CD4-positive, CD25-positive, alpha-beta regulatory T cell (primary cell): ENCODE measurements at places on chromosomes 12 and 14.

GRCh38 chr12:25761356-25761755, 197.1 kb upstream of the RASSF8 start:
- DNase-seq, result no peak

DNA sequence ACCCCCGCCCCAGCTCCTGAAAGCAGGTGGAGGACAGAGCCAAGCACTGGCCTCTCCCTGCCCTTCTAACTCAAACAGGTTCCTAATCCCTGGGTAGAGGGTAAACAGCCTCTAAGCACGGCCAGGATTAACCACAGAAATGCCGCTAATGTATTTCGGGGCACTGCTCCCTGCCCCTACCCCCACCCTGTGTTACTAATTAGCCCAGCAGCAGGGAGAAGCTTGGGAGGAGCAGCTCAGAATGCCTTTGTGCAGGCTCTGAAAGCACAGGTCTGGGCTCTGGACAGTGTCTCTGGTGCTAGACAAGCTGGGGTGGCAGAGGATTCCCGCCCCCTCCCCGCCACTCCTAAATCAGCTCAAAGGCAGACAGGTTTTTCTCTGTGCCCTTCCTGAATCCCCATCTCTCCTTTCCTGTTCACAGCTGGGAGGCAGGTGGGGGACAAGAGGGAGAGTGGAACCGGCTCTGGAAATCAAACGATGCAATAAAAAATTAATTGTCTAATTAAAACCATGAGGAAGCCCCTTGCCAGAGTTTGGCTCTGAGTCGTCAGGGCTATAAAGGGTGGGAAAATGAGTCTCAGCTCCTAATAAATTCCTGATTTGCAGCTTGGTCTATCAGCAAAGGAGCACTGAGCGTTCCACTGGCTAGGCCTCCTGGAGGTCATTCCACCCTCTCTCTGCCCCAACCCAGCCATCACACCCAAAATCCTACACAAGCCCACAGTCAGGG, 53.0 kb downstream of the SMUG1 start:
- no peak for DNase-seq

GRCh38 chr14:72723858-72724530, 169.9 kb downstream of the DPF3 start:
- DNase-seq, result no peak

DNA sequence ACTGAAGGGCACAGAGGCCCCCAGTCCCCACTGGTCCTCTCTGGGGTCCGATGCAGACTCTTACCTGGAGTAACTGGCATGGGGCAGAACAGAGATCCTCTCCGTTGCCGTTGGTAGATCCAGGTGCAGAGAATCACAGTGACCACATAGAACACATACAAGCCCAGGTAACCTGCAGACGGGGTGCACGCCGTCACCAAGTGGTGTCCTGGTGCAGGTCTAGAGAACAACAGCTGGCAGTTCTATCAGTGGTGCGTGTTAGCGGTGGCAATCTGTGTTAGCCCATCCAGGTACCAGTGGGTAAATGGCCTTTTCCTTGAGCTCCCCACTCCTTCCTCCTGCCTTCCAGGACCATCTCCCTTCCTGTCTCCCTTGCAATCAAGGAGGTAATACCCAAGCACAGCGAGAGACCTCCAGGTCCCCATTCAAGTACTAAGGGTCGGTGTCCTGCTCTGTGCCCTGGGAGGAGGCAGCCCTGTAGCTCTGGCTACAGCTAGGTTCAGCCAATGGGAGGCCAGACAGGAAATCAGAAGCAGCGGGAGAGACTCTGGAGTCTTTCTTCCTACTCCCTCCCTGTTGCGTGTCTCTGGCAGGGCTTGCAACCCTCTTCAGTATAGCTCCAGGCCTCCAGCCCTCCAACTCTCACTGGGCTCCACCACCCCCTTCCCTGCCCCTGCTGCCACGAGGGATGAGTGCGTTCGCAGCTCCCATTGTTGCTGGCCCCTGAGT, 15.8 kb downstream of the SLC8B1 start:
- DNase-seq, result no peak

DNA sequence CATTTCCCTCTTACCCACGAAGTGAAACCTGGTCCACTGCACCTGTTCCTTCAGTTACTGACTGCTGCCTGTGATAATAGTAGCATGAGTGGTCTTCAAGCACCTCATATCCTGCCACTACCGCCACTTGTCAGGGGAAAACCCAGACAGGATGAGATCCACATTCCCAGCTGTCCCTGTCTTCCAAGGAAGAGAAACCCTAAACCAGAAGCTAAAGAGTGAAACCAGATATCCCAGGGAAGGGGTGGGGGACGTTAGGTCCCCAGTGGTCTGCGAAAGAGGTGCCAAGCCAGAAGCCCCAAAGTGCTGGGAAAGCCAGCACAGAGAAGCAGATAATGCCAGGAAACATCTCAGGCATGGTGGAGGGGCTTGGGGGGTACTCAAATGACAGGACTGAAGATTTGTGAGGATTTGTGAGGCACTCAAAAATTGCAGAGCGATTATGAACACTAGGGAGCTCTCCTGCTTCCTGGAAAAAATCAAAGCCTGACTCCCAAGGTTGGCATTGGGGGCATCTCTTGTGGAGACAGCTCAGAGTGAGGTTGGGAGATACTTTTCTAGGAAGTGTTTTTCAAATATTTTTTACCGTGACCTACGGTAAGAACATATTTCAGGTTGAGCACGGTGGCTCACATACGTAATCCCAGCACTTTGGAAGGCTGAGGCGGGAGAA, 77.9 kb downstream of the TMEM30B start:
- DNase-seq, result no peak

- no peak for DNase-seq
These were observed 4.7 kb upstream of the TC2N start for GRCh38 chr14:91872011-91872501.

DNA sequence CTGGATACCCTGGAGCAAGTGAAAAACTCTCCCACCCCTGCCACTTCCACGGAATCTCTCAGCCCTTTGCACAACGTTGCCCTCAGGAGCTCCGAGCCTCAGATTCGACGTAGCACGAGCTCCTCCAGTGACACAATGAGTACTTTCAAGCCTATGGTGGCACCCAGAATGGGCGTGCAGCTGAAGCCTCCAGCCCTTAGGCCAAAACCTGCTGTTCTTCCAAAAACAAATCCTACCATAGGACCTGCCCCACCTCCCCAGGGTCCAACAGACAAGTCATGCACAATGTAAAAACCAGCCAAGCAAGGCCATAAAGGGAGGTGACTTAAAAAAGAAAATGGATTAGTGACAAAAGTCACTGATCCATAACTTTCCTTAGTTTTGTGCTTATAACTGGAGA, 79.7 kb downstream of the KICS2 start:
- DNase-seq, result no peak

GRCh38 chr12:14314801-14315200, 50.7 kb upstream of the ATF7IP start:
- DNase-seq, result no peak

DNA sequence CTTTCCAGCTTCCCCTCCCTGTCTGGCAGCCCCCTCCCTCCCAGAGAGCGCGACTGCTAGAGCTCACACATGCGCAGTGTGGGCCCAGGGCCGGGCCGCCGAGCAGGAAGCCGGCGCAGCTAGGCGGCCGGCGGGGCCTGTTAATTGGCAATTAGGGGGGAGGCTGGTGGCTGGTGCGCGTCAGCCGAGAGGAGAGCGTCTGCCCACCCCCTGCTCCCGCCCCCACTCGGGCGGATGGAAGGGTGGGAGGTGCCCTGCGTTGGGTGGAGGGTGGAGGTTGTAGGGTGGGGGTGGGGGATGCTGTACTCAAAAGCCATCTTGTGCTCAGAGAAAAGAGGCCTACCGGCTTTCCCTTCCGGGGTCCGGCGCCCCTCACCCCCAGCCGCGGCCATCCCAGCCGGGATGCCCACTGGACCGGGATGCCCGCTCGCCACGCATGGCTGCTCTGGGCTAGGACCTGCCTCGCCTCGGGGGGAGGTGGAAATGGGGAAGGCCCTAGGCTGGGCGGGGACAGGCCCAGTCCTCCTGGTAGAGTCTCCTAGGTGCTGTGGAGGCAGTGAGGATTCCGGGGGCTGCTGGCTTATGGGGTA, 9.2 kb downstream of the HOXC8 start:
- peak; percentile 75 for DNase-seq
